ENCODE measurements at places on chromosomes 5 and 9.

GRCh38 chr5:135921388-135921787 lies 25.7 kb upstream of the IL9 start:
- DNase-seq = no peak

- DNase-seq = no peak
Measured at GRCh38 chr5:32102254-32102986, 71.7 kb downstream of the GOLPH3 start.

GRCh38 chr5:171444582-171444981 lies 25.1 kb downstream of the FGF18 start:
- no peak for DNase-seq

GRCh38 chr5:103774721-103775120 lies 212.1 kb upstream of the NUDT12 start:
- no peak for DNase-seq

DNA sequence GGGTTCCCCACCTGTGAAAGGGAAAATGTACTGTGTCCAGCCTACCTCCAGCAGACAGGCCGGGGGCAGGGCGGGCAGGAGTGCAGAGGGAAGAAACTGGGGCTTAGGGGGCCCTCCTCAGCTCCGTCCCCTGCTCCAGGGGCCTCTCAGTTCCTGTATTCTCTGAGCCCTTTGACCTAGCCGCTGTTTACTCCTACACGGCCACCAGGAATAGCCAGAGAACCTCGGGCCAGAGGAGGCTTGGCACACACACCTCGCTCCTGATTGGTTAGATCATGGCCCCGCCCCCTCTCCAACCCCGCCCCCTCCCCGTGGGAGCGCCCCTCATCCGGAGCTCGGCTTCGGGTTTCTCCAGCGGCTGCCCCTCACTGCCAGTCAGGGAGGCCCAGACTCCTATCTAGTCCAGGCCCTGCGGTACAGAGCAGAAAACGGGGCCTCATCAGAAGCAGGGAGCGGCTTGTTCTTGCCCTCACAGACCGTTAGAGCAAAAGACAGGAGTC lies 2.2 kb downstream of the ST6GALNAC6 start:
- DNase-seq = peak; percentile 76

DNA sequence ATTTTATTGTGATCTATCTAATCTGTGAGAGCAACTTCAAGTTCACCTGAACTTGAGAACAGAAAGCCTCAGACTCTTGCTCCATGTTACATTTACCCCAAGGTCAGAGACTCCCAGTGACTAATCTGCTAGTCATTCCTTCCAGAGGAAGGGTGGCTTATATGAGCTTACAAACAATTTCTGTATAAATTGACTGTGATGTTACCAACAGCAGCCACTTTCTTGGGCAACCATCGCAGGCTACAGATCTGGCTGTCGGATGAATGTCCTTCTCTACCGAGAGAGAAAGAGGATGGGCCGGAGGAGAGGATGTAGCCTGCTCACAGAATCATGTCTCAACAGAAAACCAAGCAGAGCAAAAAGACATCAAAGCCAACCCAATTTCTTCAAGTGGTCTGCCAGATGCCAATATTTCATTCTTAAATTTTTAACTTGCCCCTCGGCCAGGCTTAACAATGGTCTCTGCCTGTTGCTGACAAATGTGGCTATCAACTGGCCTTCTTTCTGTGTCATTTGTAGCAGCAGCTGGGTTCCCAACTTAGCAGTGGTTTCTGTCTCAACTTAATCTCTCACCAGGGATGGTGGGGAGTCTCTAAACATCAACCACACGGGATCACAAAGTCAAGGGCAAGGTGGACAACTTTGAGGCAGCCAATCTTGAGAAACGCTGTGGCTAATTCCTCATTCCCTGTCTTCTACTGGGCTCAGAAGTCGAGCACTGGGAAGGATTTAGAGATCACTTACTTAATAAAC lies 81.3 kb downstream of the RAPGEF1 start:
- no peak for DNase-seq

Measured in activated CD8-positive, alpha-beta memory T cell treated with anti-CD3 and anti-CD28 coated beads, Interleukin-2, amount 50 U/mL, for 48 hours (primary cell).